ENCODE measurements at places on chromosomes 12 and 14.

GRCh38 chr12:124296916-124297351 is 2.0 kb downstream of the RFLNA start:
- DNase-seq = no peak

DNA sequence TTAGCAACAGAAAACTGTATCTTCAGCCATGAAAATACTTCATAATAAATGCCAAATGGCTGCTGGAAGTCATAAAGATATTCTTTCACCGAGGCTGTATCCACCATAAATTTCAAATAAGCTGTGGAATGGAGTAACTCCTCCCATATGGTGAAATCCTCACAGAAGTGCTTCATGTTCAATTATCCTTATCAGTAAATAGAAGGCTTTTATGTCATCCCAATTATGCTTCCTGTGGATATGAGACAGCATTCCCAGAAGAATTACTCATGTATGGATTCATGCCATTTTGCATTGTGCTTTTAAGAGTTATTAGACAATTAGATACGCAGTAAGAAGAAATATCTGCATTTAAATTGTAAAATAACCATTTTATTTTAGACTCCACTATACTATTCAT is 99.0 kb downstream of the RTN1 start:
- DNase-seq = no peak

- DNase-seq = no peak
Measured at GRCh38 chr14:75499084-75499875, 23.0 kb upstream of the BATF start.

DNA sequence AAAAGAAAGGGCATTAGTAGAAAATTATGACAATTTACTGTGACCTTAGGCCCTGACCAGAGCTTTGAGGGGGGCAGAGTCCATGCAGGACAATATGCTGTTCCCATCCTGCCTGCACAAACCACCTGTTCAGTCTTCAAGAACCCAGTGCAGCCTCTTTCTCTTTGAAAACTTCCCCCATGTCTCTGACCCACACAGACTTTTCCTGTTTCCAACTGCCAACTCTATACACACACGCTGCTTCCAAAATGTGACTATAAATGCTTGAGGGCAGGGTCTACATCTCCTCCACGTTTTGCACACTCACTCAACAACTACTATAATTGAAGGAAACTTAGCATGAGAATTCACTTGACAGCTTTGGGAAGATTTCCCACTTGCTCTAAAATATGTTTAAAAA is 36.6 kb upstream of the SYCP3 start:
- DNase-seq = no peak

DNA sequence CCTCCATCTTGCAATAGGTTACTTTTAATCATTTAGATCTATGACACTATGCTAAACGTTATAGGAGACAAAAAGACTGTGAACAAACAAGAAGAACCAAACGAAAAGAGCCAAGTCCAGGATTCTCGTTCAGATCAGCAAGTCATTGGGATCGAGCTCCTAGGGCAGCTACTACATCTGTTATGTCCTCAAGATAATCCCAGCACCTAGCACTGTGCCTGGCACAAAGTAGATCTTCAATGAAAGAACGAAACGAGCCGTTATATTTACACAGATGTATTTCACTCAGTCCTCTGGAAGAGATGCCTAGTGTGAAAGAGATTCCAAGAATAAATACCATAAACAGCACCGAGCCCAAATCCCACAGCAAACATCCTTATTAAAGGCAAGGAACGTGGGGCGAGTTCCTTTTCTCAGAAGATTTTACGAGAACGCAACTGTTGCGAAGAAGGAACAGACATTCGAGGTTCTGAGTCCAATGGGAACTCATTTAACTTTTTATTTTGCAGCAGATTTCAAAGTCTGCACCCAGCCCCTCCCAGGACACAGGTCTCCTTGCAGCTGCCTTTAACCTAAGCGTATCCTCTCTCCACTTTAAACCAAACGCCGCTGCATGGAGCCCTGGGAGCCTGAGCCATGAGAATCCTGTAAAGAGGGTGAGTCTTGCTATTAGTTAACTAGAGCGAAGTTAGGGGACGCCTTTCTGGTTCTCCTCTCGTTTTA is 544 bp upstream of the TDP1 start:
- DNase-seq = no peak

- DNase-seq = no peak
Measured at GRCh38 chr14:93926873-93927799, at the start of gene FAM181A. TSS of gene FAM181A (plus strand) at chr14:93927344. CDS start at chr14:93928286, 942 bp downstream.

GRCh38 chr12:8840938-8841633 is 18.7 kb downstream of the A2ML1 start:
- DNase-seq = no peak

DNA sequence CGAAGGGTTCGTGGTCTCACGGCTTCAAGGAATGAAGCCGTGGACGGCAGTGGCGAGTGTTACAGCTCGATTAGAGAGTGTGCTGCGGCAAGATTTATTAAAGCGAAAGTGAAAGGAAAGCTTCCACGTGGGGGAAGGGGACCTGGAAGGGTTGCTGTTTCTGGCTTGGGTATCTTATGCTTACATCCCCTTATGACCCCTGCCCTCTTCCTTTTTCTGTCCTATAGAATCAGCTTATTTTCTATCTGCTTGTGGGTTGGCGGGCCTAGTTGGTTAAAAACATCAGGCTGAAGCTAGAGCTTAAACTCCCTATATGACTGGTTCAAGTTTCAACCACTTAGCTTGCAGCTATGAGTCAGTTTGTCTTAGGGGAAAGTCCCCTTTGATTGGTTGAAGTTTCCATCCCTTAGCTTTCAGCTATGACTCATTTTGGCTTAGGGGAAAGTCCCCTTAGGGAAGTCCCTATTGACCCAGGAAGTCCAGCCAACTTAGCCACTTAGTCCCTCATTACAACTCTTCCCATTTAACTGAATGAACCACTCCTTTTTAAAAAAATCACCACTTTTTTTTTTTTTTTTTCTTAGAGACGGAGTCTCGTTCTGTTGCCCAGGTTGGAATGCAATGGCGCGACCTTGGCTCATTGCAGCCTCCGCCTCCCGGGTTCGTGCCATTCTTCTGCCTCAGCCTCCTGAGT is 1494.7 kb upstream of the TMEM132C start:
- no peak for DNase-seq

- DNase-seq = no peak
Measured at GRCh38 chr14:51612449-51612848, 39.3 kb upstream of the FRMD6 start.

DNA sequence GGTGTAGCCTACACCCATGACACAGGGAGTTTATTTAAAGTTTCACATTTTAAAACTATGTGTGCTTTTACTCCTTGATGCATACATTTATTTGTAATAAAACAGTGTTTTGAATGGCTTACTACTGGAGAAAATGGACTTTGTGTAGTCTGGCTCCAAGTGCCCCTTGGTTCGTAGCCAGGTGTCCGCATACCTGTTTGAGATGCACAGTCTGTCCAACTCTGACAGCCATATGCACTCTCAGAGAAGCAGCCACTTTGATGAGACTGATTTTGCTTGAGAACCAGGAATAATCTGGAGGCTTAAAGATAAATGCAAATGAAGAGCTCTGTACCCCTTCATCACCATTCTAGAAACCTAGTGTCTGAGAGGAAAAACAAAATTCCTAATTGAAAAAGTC is 24.0 kb downstream of the RTN1 start:
- no peak for DNase-seq

- DNase-seq = no peak
Measured at GRCh38 chr12:68899251-68899771, 33.7 kb downstream of the CPM start.

All from stimulated activated CD4-positive, alpha-beta T cell treated with anti-CD3 and anti-CD28 coated beads, Interleukin-12 subunit alpha, Interleukin-12 subunit beta, amount 100 ng/mL, for 24 hours (primary cell).